ENCODE measurements at places on chromosomes 6 and 20.

GRCh38 chr6:391559-392440 is at the start of gene IRF4:
TSS of gene IRF4 (plus strand) at chr6:391752. CDS start at chr6:393153, 1,401 bp downstream.
- DNase-seq: no peak

DNA sequence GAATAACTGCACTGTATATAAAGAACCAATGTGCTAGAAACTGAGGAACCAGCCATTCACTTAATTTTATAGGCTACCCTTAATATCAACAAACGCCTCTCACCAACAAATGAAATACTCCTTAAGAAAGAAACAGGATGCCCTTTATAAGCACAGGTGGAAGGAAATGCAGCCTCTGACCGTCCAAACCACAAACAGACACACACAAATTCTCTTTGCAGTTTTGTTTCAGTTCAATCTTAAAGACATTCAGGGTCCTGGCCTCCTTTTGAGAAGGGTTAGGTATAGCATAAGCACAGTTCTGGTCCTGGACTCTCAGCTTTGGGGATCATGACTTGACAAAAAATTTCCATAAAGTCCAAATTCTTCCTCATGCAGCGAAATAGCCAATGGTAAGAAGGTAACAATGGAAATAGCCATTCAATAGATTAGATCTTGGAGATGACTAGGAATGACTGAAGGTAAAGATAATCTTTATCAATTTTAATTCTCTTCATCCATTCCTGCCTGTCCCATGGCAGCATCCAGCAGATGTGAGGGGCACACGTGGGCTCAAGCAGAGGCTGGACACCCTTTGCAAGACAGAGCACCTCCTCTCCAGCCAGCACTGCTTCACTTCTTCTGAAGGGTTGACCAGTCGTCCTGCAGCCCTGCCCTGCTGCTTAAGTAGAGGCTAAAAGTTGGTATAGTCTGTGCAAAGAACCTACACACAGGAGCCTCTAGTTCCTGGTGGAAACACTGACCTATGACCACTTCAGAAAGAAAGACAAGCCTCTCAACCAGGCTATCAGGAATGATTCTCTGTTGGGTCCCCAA is 123.9 kb downstream of the CD83 start:
- no peak for DNase-seq

DNA sequence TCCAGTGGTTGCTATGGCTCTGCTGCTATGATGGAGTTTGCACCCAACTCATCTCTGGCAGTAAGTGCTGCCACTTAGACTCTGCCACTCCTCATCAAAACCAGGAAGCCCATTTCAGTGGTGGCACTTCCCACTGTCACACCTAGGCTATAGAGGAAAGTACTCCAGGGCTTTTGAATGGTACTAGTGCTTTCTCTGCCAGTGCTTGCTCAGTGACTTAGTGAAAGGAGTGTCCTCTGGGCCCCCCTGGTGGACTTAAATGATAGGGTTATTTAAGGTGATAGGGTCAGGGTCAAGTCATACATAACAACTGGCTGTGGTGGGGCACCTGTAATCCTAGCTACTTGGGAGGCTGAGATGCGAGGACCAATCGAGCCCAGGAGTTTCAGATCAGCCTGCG is 22.8 kb downstream of the FITM2 start:
- no peak for DNase-seq

DNA sequence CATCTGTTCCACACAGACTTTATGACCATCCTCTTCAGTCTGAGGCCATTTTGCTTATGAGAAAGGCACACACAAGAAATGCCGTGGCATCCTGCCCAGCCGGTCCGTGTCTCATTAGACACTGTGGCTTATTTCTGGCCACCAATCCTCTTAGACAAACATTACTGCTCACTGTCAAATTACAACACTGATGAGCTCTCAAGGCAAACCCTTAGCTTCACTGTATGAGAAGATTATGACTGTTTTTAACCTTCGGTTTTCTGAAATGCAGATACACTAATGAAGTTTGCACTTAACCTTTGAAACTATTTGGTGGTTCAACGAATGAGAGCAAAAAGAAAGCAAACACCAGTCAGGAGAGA is 50.5 kb upstream of the DST start:
- peak; percentile 95 for DNase-seq

GRCh38 chr6:32226434-32226833 is 2.6 kb upstream of the NOTCH4 start:
- DNase-seq: no peak

GRCh38 chr6:168333039-168333438 is 13.5 kb upstream of the DACT2 start:
- no peak for DNase-seq

Measured in EL (cell line).